ENCODE measurements at places on chromosomes 5 and 9. TPM values are rescaled to one million over a fixed set of nuclear protein-coding genes. Genes with fewer than 3 reads are reported as not detected.

GRCh38 chr5:143843461-143843860 is 31.5 kb downstream of the HMHB1 start:
- DNase-seq, result no peak
- H3K4me3 ChIP-seq, result no peak overlapping the region
- no peaks in the 10 kb centered on the region for H3K4me1 ChIP-seq

GRCh38 chr9:16825971-16826625 is 44.4 kb downstream of the BNC2 start:
- no peak overlapping the region for H3K27ac ChIP-seq
- H3K4me3 ChIP-seq, result no peak overlapping the region
- H3K27me3 ChIP-seq, result no peaks in the 10 kb centered on the region
- DNase-seq, result no peak

DNA sequence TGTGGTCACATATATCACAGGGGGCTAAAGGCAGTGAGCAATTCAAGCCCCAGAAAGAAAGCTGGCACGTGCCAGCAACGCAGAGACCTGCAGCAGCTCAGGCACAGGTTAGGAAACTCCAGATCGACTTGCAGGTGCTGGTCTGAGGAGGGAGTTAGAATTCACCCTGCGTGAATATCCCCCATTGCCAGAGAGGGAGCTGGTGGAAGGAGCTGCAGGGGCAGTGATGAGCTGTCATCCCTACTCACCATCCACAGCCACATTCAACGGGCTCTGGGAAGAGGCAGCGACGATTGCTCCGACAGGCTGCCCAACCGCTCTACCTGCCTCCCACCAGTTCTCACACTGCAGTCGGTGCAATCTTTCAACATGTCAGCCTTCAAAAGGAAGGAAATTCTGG is 40.8 kb upstream of the CLK4 start:
- DNase-seq, result no peak
- no peak overlapping the region for H3K27ac ChIP-seq
- no peaks in the 10 kb centered on the region for H3K4me1 ChIP-seq
- no peaks in the 10 kb centered on the region for H3K27me3 ChIP-seq
- no peak overlapping the region for H3K4me3 ChIP-seq

DNA sequence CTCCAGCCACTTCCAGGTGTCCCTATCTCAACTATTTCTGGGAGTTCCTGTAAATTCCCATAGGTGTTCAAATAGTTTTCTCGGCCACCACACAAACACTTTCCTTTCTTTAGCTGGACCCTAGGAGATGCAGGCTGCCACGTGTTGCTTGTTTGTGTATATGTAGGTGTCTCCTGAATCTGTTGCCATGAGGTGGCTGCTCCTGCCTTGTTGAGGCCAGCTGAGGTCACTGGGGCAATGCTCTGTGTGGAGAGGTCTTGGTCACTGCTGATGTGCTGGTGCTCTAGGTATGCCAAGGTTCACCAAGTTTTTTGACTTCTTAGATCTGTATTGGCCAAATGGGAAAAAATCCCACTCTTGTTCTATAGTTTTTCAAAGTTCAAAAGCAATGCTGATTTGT is 132.5 kb upstream of the CHD1 start:
- no peaks in the 10 kb centered on the region for H3K36me3 ChIP-seq
- H3K27ac ChIP-seq, result no peak overlapping the region
- H3K4me1 ChIP-seq, result no peaks in the 10 kb centered on the region
- H3K4me3 ChIP-seq, result no peak overlapping the region
- H3K27me3 ChIP-seq, result no peaks in the 10 kb centered on the region
- no peak for DNase-seq

DNA sequence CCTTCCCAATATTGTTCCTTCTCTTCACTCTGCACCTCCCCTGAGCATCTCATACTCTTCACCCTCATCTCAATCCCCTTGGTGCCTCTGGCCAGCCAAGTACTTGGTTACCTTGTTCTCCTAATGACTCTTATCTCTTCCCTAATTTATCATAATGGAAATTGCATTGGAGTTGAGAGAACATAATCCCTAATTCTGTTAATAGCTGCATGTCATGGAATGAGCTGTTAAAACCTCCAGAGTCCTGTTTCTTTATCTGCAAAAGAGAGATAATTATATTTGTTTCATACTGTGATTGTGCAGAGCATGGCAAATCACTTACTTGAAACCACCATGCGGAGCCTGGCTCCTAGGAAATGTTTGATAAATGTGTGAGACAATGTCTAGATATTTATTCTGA is 1074.9 kb upstream of the DMAC1 start:
- no peak overlapping the region for H3K27ac ChIP-seq
- H3K36me3 ChIP-seq, result no peaks in the 10 kb centered on the region
- DNase-seq, result no peak
- peaks cover 10% of the 10 kb centered on the region for H3K4me1 ChIP-seq
- H3K4me3 ChIP-seq, result no peak overlapping the region

DNA sequence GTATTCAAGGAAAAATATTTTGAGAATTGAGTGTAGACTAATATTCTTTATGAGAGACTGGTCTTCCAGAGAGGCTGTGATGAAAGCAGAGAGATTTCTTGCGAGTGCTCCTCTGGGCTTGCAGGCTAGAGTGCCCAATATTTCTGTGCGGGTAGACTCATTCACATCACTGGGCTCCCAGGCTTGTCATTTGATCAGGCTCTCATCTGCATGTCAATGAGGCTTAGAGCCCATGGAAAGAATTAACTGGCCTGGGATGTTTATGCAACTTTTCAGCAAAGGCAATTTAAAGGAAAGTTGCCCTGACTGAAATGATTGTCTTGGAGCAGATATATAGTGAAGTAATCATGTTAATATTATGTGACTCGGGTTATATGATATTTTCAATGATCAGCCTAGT is 42.3 kb downstream of the SNCAIP start:
- no peaks in the 10 kb centered on the region for H3K36me3 ChIP-seq
- H3K4me3 ChIP-seq, result no peak overlapping the region
- H3K4me1 ChIP-seq, result no peaks in the 10 kb centered on the region

GRCh38 chr5:87277279-87277835 is 9.7 kb downstream of the RASA1 start:
- peaks cover 18% of the 10 kb centered on the region for H3K36me3 ChIP-seq
- peaks cover 12% of the 10 kb centered on the region for H3K4me1 ChIP-seq
- no peaks in the 10 kb centered on the region for H3K27me3 ChIP-seq
- no peak overlapping the region for H3K4me3 ChIP-seq
- no peak for DNase-seq

- no peak overlapping the region for H3K4me3 ChIP-seq
- DNase-seq, result no peak
Observed at GRCh38 chr9:134607971-134608370, 33.6 kb upstream of the COL5A1 start.

DNA sequence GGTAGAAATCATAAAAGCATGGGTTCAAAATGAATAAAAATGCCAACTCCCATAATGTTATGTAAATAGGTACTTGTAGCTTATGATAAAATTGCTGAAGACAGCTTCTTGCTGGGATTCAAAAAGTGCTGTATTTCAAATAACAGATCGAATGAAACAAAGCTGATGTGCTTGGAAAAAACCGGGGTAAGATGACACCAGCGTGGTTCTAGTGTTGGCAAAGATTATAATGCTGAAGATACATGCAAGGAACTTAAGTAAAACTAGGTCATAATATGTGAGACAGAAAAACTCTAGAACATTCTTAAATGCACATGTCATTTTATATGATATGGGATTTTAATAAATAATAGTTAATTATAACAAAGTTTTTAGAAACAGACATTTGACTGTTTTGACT is 44.4 kb upstream of the APC start:
- no peak for DNase-seq
- H3K27me3 ChIP-seq, result no peaks in the 10 kb centered on the region
- no peak overlapping the region for H3K27ac ChIP-seq
- no peak overlapping the region for H3K4me3 ChIP-seq
- no peaks in the 10 kb centered on the region for H3K36me3 ChIP-seq
- H3K4me1 ChIP-seq, result no peaks in the 10 kb centered on the region

DNA sequence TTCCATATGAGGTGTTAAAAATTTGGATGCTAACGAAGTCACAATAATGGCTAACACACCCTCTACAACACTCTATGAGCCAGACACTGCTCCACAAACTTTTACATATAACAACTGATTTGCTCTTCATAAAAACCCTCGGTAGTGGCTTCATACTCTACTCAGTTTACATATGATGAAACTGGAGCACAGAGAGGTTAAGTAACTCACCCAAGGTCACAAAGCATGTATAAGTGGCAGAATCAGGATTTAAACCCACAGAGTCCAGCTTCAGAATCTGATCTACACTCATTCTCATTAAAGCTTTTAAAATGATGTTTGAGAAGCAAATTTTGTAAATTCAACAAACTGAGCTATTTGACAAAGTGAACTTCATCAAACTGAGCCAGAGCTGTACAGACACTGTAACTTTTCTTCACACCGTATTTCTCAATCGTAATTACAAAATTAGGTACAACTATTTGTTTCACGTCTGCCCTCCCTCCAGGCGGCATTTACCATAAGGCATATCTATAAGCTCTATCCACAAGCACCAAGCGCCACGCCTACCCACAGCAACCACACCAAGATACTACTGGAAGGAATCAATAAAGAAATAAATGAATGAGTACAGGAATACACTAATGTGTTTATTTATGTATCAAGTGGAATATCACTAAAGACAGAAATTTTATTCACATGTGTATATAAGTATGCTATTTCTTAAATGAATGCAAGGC is 24.3 kb downstream of the TTC39B start:
- no peaks in the 10 kb centered on the region for H3K36me3 ChIP-seq
- no peak overlapping the region for H3K27ac ChIP-seq
- DNase-seq, result no peak
- H3K27me3 ChIP-seq, result no peaks in the 10 kb centered on the region

Gene C9orf153
- 0.25 TPM for total RNA-seq

Gene RARS1
- total RNA-seq, result 49.6 TPM

Gene IFNA13
- total RNA-seq, result not detected

Gene PGM5
- 133 TPM for total RNA-seq

Gene FAM221B
- not detected for total RNA-seq

Gene FYB1
- 1.8 TPM for total RNA-seq

Gene SLC25A51
- 18.6 TPM for total RNA-seq

Gene NUTM2G
- not detected for total RNA-seq
